MM.1S (cell line): ENCODE measurements at places on chromosomes 7 and 10.

DNA sequence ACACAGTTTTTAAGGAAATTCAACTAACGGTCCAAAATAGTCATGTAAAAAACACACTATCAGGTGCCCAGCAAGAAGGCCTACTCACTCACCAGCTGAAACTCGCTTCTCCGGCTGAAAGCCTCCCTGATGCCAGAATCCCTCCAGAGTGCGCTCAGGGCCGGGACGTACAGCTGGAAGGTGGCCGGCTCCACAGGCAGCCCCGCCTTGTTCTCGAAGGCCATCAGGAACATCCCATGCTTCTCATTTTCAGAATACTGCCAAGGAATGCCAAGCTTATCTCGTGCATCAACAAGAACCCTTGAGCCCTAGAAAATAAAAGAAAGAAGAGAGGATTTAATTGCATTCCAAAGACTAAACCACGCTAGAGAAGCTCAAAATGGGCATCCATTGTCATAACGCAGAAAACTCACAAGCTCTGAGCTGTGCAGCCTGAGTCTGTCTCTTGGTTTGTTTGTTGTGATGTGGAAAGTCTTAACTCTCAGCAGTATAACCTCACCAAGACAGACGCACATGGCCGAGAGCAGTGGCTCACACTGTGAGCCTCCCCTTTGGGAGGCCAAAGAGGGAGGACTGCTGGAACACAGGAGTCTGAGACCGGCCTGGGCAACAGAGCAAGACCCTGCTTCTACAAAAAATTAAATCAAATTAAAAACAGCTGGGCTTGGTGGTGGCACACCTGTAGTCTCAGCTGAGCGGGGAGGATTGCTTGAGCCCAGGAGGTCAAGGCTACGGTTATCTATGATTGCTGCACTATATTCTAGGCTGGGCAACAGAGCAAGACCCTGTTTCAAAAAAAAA lies 49.1 kb downstream of the GNA12 start:
- no peak for DNase-seq

GRCh38 chr10:127298381-127298780 lies 102.0 kb upstream of the INSYN2A start:
- DNase-seq: no peak

DNA sequence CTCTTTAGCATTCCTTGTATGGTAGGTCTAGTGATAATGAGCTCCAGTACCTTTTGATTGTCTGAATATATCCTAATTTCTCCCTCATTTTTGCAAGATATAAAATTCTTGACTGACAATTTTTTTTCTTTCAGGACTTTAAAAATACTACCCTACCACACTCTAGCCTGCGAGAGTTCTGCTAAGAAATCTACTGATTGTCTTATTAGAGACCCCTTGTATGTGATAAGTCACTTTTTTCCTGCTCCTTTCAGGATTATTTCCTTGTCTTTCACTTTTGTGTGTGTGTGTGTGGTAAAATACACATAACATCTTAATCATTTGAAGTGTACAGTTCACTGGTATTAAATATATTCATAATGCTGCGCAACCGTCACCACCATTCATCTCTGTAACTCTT lies 68.7 kb upstream of the PPP1R9A start:
- DNase-seq: no peak

GRCh38 chr7:149733131-149733923 lies 40.1 kb downstream of the ZNF467 start:
- no peak for DNase-seq

DNA sequence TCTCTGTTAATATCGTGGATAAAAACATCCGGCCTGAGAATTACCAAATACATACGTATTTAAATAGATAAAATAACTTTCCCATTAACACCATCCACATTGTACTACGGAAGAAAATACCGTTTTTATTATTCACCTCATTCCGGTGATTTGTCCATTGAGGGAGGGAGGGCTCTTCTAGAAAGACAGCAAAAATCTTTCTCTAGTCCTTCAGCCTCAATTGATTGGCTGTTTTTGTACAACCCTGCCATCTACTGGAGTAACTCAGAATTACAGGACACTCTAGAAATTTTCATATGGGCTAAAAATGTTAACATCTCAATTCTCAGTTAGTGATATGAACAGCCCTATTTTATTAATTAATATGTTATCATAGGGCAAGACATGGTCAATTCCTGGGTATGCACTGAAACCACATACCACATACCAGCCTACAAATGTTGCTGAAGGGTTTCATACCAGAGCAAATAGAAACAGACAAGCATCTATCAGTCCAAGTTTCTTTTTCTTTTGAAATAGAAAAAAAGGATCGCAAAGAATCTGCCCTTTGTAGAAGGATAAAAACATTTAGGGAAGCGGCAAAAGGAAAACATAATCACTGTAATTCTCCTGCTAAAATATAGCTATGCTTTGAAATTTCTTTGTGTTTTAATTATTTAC lies 55.8 kb upstream of the CDCA7L start:
- peak; percentile 64 for DNase-seq

DNA sequence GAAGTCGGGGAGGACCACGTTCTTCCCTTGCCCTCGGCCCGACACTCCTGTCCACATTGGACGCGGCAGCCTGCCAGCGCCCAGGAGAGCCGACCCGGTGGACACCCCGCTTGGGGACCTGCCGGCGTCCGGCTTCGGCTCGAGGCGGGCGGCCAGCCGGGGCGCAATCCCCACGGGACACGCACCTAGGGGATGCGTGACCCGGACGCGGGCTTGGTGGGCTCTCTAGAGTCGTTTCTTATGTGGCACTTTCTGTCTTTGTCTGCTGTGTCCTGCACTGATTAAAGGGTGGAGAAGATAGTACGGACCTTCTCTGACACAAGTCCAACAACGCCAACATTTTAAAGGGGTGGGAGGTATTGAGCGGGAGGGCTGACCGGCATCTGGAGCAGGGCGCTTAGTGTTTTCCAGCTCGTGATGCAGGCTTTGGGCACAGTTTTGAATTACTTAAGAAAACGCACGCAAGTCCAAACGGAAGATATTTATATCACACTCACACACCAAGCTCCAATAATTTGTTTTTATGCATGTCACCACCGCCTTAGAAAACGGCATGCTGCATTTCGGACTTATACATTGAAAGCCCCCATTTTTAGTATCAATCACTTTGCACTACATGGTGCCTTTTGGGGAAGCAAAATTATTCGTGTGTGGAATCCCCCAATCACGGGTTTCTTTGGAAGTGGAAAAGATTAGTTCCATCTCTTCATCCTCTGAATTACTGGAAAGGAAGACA lies 3.9 kb upstream of the SPAG6 start:
- no peak for DNase-seq

- DNase-seq: no peak
These were observed 25.2 kb upstream of the CFAP46 start for GRCh38 chr10:132967540-132967939.

- DNase-seq: no peak
These were observed 97.6 kb downstream of the SEM1 start for GRCh38 chr7:96612034-96612433.

GRCh38 chr10:125633517-125633999 lies 49.4 kb downstream of the TEX36 start:
- no peak for DNase-seq

- DNase-seq: peak; percentile 32
These were observed 142.6 kb downstream of the PLXDC2 start for GRCh38 chr10:19958787-19959186.

- DNase-seq: no peak
These were observed 91.8 kb downstream of the ZMYND11 start for GRCh38 chr10:227014-227413.

DNA sequence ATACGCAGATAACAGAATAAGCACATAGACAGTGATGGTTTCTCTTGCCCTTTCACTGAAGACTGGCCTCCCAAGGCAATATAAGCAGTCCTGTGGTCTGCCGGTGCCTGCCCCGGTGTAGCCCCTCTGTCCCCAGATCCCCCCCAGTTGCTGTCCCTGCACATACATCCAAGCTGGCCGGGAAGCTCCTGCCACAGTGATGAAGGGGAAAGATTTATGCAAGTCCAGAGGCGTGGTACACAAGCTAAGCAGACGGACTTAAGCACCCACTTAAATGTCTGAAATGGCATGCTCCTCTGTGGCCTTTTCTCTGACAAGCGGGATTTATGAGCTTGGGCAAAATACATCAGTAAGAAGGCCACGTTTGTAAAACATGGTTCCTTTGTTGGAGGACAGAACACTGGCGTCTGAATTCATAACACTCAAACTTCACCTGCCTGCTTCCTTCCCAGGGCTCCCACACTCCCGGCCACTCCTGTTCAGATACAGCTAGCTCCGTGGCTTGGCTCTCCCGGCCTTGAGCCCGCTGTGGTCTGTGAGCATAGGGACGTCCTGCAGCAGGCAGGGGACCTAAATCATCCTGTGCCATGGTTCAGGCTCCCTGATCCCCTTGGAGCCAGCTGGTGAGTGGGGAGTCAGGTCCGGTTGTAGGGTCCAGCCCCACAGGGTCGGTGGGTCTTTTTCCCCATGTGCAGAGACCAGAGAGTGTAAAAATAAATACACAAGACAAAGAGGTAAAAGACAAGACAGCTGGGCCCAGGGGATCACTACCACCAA lies 61.7 kb upstream of the PPP2R2D start:
- DNase-seq: no peak

DNA sequence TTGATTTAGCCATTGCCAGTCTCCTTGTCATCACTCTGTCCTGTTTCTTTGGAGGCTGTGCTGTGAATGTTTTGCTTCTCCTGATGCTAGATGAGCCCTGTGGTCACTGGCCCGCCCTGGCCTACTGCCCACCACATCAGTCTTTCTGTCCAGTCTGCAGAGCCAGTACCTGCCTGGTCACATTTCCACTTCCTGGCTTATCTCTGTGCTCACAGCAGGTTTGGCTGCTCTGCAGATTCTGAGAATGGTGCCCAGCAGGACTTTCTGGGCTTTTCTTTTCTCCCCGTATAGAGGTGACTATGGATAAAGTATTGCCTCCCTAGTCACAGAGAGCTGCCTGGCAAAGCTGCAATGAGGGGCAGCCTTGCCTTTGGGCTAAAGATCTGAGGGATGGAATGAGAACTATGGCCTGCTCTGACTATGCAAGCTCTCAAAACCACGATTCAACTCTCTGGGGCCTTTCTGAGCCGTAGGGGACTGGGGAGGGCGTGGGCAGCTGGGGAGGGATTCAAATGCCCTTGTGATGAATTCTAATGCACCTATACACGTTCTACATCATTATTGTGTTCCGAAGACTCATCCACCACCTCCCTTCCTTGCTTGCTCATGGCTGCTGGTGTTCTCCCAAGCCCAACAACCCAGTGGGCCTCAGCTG lies 410.4 kb upstream of the NPVF start:
- no peak for DNase-seq

DNA sequence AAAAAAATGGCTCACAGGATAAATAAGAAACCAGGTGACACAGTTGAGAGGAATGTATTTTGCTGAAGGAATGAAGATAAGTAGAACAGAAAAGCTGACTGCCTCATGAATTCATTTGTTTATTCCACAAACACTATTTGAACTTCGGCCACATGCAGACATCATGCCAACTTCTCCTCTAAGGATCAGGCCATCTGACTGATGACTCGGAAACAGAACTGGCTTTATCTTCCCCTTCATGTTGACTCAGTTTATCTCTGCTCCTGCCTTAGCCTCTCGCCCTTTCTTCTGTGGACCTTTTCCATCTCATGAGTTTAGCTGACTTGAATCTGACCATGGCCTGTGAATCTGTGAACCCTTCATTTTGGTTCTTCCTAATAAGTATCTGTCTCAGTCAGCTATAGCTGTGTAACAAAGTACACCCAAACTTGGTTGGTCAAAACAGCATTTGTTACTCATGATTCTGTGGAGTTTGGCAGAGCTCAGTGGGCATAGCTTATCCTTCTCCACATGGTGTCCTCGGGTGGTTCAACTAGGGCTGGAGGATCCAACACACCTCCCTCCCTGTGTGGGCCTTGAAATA lies 44.0 kb upstream of the GRID1 start:
- no peak for DNase-seq

- no peak for DNase-seq
These were observed 80.3 kb upstream of the SEM1 start for GRCh38 chr7:96789914-96790313.

DNA sequence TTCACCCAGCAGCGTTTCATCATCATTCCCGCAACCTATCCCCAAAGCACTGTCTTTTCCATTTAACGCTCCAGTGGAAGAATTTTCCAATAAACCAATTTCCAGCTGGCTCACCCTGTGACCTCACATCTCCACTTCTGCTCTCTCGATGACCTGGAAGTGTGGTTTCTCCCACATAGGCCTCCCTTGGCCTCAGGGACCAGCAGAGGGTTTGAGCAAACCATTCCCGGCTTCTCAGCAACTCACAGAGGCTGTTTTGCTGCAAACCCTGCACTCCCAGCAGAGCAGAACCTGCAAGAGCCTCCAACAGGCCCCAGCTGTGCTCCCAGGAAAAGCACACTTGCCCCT lies 523.0 kb upstream of the FOXK1 start:
- no peak for DNase-seq
